NCI-H460 (cell line): ENCODE measurements at places on chromosomes 6 and 20.

DNA sequence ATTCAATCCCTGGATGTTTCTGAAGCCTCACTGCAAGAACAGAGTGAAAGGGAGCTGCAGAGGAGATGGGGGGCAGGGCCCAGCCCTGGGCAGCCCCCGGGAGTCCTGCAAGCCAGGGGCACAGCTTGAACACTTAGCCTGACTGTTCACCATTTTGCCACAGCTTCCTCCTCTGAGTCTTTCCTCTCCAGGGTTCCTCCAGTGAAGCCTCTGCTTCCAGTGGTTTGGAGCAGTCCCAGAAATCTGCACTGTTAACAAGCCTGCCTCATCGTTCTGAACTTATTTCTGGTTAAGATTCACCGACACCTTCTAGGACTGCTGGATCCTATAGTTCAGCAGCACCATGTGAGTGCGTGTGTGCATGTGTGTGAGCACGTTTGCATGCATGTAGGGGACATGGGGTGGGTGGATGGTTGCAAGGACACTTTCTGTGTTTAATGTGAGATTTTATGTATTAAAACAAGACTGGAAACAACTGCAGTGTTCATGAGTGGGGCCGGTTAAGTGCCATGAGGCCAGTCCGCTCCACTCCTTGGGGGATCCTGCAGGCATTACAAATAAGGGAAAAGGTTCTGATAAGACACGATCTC lies 24.6 kb downstream of the CEBPB start:
- DNase-seq, result no peak

DNA sequence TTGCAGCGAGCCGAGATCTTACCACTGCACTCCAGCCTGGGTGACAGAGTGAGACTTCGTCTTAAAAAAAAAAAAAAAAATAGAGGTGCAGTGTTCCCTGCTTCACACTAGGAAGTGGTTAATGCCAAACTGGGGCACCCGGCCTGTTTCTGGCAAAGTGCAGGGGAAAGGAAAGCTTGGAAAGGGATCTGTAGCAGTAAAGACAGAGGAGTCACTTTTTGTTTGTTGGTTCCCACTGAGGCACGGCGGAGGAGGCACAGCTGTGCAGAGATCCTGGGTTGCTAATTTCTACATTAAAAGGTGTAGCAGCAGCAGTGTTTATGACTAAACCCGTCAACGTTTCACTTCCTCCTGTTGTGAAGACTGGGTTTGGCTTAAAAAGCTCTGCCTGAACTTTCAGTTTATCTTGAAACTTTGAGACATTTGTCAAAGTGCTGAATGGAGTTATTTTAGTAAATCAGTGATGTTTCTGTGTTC lies 125.6 kb downstream of the CARMIL1 start:
- no peak for DNase-seq

- no peak for DNase-seq
Observed at GRCh38 chr6:47016909-47017308, 25.2 kb downstream of the ADGRF1 start.

DNA sequence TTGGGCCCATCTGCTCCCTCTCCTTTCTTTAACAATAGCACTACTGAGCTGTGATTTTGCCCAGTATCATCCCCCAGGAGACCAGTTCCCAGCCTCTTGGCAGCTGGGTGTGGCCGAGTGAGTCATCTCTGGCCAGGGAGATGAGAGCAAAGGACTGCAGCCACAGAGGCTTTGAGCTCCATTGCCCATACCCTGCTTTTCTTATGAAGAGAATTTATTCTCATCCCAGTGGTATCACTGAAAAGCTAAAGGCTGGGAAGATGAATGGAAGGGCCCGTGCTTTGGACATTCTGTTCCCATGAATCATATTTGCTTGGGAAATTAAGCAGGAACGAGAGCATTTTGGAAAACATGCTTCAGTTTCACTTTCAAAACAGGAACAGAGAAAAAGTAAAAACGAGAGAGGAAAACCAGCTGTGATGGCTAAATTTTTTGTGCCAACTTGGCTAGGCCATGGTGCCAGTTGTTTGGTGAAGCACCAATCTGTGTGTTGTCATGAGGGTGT lies 14.9 kb downstream of the CST3 start:
- peak; percentile 83 for DNase-seq
